Pulmonary artery endothelial cell (primary cell): ENCODE measurements at places on chromosomes 12 and 14. TPM values are rescaled to one million over a fixed set of nuclear protein-coding genes. Genes with fewer than 3 reads are reported as not detected.

The DAO gene
- total RNA-seq: not detected in 2 replicates

The TIGAR gene
- total RNA-seq: 20.2 and 23.4 TPM in 2 replicates

The LBHD2 gene
- total RNA-seq: not detected in 2 replicates

DNA sequence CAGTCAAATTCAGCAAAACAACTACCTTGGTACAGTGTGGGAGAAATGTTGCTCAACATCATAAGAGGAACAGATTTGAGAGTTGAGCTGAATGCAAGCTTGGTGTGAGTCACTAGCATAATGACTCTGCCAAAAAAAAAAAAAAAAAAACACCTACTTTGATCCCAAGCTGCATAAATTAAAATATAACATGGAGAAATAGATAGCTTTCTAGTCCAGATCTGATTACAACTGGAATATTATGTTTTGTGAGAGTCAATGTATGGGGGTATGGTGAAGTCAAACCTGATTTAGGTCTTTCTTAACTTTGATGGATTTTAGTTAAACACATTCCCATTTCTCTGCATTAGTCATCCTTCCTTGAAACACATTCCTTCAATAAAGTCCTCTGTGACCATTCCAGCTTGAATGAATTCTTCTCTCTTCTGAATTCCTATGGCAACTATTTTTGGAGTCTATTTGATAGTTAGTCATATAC is 188.1 kb downstream of the SLC5A8 start:
- peak; percentile 24 for DNase-seq

- no peak for DNase-seq
These were observed 203.5 kb upstream of the PLXNC1 start for GRCh38 chr12:93944911-93945310.

DNA sequence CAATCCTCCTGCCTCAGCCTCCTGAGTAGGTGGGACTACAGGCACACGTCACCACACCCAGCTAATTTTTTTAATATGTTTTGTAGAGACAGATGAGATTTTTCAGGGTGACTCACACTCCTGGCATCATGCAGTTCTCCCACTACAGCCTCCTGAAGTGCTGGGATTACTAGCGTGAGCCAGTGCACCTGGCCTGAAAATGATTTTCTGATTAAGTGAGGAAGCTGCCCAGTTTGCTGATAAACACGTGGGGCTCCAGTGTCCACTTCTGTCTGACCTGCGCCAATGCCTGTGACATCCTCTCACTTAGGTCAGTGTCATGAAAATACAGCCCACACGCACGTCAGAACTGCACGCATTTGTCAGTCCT is 37.0 kb upstream of the SFSWAP start:
- no peak for DNase-seq

- DNase-seq: no peak
These were observed 34.2 kb downstream of the CCDC88C start for GRCh38 chr14:91383439-91383838.
